Head of caudate nucleus (tissue), 42 donors: ENCODE measurements at places on chromosomes 7 and 10.

DNA sequence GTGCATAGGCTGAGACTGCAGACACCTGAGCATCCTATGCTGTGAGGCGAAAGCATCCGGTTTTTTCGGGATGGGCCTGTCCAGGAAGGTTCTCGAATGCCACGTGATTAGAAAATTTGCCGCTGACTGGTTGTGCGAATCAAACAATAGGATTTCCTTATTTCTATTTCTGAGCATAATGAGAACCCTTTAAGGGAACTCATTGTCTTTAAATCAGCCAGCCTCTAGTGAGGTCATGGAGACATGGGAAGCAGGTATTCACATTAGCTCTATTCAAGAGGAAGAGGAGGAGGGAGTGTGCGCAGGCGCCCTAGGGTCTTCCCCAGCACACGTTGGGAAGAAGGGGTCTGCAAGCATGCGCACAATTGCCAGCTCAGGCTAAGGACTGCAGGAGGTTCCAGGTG lies 5.6 kb downstream of the GIMAP1 start:
- DNase-seq = no peak

GRCh38 chr7:514651-515598 lies 4.7 kb downstream of the PDGFA start:
- DNase-seq = peak; percentile 89

GRCh38 chr7:14770614-14771013 lies 131.9 kb downstream of the DGKB start:
- no peak for DNase-seq

DNA sequence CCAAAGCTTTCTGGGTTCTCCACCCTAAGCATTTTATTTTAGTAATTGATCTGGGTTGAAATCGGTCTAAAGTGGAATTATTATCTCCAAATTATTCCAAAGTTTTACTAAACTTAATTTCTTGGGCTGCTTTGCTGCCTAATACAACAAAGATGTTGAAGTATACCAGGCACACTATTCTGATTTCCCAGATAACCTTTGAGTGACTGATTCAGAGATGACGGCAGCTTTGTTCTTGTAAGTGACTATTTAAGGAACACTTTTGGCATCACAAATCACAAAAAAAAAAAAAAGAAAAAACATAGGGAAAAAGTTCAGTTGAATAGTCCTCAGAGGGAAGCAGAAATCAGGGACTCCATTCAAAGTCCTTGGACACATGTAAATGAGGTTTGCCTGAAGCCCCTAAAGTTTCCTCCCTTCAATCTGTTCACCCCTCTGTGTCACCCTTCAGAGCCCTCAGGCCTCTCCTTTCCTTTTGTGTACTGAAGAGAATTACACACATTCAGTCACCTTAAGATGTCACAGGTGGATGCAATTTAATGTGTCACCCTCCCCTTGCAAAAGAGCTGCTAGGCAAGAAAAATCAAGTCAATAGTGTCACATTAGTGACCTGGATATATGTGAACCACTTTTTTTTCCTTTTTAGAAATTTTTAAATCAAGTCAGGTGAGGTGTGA lies 81.5 kb downstream of the RTKN2 start:
- DNase-seq = no peak

- DNase-seq = peak; percentile 41
Measured at GRCh38 chr10:12350167-12350872, 973 bp downstream of the CAMK1D start.

- DNase-seq = peak; percentile 13
Measured at GRCh38 chr7:65509368-65510186, 135.9 kb downstream of the ZNF92 start.

DNA sequence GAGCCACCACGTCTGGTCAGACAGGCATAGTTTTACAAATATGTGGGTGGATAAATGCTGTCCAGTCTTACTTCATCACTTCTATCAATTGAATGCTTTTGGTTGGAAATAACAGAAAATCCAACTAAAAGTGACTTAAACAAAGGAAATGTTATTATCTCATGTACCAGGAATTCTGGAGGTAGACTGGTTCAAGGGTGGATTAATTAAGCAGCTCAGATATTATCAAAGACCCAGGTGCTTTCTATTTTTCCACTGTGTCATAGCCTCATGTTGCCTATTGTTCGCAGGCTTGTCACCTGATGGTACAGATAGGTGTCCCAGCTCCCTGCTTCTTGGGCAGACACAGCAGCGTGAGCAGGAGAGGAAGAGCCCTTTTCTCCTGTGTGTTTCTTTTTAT lies 156.1 kb upstream of the CTBP2 start:
- DNase-seq = no peak

DNA sequence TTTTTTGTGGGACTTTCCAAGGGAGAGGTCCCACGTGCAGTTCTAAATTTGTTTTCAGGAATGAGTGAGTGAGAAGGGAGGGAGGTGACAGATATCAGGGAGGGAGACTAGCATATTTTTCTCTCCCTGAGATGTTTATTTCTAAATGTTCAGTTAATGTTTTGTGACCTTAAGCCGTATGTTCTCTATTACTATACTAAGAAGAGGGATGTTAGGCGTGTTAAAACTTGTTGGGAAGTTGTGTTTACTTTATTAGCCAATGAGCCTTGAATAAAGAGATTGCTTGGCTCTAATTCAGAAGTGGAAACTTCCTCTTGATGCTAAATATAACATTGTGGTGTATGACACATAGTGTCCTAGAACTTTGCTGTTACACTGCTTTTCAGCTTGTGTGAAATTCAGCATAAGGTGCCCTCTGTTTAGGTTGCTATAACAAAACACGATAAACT lies 37.3 kb downstream of the DNAH11 start:
- DNase-seq = no peak

- DNase-seq = no peak
Measured at GRCh38 chr7:75565132-75565837, 73.2 kb downstream of the SPDYE5 start.

GRCh38 chr7:159062569-159062968 lies 82.1 kb downstream of the VIPR2 start:
- no peak for DNase-seq

DNA sequence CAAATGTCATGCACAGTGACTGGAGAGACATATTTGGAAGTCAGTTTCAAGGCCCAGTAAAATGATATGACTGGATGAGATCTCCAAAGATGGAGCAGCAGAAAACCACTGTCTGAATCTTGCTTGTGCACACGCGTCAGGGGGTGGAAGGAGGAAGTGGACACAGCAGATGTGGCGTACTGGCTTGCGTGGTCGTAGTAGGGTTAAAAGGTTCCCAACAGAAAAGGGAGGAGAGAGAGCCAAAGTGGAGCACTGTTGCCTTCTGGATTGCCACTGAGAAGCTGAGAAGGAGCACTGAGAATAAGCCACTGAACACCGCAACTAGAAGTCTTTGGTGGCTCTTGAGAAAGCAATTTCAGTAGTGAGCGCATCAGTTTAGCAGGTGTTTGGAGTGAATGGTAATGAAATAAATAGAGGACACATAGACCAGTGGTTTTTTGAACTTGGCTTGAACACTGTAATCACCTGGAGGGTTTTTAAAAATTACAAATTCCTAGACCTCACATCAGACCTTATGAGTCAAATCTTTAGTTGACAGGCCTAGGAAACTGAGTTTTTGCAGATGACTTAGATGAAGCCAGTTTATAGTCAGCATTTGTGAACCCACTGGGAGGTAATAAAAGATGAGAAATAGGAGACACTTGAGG lies 227.3 kb downstream of the PTEN start:
- no peak for DNase-seq

GRCh38 chr7:1735262-1735661 lies 65.2 kb downstream of the ELFN1 start:
- no peak for DNase-seq

GRCh38 chr7:92623544-92623943 lies 33.4 kb upstream of the FAM133B start:
- DNase-seq = no peak

DNA sequence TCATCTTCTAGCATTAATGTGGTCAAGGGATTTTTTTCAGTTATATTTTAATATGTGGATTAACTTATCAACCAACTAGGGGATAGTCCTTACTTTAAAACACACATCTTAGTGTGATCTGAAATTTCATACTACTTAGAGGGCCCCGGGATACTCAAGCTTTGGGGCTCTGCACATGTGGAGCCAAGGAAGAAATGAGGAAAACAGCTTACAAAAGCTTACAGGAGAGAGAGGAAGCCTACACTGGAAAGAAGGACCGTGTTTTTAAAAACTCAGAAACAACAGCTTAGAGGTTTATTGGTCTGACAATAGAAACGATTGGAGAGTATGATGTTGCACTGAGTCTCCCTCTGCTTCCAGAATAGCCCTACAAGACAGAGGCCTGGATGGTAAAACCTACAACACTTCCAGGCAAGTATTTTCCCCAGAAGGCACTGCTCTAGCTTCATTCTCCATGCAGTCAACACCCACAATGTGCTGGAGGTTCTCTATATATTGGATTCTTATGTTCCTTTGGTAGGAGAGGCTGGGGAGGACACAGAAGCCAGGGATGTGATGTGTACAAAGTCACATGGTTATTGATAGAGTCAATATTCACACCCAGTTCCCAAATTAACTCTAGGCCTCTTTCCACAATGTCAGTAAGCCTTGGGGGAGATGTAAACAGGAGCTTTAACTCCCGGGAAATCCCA lies 47.3 kb downstream of the JCAD start:
- DNase-seq = no peak

DNA sequence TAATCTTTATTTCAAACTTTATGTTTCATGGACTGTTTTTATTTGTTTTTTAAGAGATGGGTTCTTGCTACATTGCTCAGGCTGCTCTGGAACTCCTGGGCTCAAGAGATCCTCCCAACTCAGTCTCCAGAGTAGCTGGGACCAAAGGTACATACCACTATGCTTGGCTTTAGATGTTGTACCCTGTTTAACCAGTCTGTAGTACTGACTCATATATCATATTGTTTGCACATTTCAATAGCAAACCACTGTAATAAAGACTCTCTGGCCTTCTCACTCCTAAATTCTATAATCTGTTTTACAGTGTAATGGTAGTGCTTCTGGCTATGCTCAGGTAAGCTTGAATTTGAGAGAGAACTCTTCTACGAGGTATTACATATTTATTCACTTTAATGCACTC lies 413.6 kb upstream of the PCDH15 start:
- DNase-seq = no peak

GRCh38 chr7:81244224-81244623 lies 325.4 kb upstream of the SEMA3C start:
- DNase-seq = no peak

DNA sequence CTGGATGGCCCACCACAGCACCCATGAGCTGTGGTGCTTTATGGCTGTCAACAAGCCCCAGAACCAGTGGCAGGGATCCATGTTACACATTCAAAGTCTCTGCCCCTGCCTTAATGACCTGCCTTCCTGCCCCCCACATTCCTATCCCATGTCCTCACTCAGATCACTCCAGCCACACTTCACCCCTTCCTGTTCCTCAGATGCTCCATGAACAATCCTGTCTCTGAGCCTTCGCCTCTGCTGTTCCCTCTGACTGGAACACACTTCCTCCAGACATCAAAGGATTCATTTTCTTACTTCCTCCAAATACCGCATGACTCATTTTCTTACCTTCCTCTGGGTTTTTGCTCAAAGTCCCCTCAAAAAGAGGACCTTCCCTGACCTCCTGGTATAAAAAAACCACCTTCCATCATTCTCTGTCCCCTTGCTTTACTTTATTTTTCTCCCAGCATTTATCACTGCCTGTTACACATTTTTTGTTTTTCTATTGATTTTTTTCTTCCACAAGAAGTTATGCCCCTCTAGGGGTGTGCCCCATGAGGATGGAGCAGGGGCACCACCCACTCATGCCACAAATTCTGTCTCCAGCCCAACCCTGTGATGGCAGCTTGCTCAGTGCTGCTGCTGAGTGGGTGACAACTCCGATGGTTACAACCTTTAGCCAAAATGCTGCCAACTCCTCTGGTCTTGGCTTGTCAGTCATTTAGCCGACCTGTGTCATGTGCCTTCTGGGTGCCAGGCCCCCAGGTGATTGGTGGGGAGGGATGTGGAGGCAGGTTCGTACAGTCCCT lies 18.2 kb downstream of the COL13A1 start:
- no peak for DNase-seq

GRCh38 chr10:23294638-23295247 lies 49.9 kb downstream of the C10orf67 start:
- DNase-seq = no peak

DNA sequence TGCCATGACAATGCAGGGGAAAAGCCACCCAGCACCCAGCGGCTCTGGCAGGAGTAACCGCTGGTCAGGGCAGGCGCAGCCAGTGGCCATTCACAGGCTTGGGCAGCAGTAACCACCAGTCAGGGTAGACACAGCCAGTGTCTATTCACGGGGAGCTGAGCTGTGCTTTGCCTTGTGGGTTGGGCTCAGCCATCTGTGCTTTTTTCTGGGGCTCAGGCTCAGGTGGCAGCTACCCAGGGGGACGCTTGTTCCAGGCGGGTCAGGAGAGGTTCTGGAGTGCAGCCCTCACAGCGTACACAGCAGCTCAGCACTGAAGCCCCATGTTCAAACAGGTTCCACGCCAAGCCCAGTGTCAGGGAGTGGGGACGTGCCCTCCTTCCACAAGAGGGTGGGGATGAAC lies 28.5 kb downstream of the FOXL3 start:
- DNase-seq = no peak

GRCh38 chr7:27464970-27465369 lies 197.7 kb downstream of the HIBADH start:
- DNase-seq = no peak

DNA sequence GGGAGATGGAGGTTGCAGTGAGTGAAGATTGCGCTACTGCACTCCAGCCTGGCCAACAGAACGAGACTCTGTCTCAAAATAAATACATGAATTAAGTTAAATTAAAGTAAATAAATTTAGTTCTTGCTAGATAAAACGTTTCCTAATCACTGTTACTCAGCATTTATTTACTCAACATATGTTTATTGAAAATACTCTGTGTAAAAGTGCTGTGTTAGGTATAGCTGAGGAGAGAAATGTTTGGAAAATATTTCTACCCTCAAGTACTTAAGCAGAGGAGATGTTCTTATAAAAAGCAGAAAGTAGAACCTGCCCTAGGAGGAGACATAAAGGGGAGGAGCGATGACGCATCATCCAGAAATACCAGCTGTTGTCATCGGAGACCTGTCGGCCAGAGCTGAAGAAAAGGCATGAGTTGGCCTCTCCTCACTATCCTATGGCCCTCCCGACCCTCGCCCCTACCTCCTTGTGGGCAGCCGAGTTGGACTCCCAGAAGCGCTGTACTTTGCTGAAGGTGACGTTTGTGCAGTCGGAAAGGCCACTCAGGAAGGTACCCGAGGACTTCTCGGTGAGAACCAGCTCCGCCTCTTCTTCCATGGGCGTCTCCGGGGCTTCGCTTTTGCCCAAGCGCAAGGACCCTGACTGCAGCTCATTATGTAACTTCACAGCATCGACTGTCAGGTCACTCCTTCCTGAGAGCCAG lies 1.1 kb downstream of the RRP12 start:
- peak; percentile 39 for DNase-seq

- no peak for DNase-seq
Measured at GRCh38 chr10:50421026-50421719, 169.9 kb upstream of the ASAH2 start.

- no peak for DNase-seq
Measured at GRCh38 chr10:58827381-58827780, 314.7 kb downstream of the BICC1 start.

- no peak for DNase-seq
Measured at GRCh38 chr10:84685047-84685660, 356.8 kb downstream of the CCSER2 start.
